ENCODE measurements at places on chromosomes 1 and 21.

GRCh38 chr1:201403359-201403758, 4.2 kb upstream of the LAD1 start:
- no peak for DNase-seq

DNA sequence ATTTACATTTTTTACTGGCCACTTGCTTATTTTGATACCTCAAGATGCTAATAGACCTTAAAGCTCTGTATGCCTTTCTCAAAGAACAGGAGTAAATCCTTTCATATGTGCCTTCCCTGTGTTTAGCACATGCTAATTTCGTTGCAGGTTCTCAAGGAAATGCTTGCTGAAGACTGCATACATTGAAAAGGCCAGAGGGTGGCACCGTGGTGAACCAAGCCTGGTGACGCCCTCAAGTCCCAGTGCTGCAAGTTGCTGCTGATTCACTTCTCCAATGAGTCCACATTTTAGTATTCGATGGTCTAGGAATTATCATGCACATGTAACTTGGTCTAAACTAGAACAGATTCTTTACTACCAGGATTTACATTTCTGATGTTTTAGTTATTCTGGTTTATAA, 94.1 kb downstream of the CLDN17 start:
- DNase-seq = no peak

DNA sequence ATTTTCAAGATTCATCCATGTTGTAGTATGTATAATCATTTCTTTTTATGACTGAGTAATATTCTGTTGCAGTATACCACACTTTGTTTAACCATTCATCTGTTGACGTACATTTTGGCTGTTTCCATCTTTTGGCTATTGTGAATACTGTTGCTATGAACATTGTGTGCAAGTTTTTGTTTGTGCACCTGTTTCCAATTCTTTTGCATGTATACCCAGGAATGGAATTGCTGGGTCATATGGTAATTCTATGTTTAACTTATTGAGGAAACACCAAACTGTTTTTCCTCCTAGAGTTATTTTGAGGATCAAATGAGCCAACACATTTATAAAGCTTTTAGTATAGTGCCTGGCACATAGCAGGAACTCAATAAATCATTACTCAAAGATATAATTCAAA, 49.2 kb upstream of the MAN1A2 start:
- DNase-seq = no peak

DNA sequence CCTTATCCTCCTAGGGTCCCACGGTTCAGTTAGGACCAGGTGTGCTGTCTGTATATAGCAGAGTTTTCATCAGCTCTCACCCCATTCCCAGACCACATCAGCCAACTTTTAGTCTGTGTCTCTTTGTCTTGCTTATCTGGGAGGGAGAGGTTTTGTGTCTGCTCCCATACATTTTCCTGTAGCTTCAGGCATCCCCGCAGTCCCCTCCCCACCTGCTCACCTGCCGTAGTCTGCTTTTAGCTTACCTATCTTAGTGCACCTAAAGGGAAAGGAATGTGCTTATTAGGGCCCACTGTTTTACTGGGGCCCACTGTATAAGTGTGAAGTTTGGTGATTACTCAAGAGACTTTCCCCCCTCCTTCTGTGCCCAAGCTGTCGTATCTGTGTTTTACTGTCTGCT, 225.1 kb downstream of the PLA2G4A start:
- no peak for DNase-seq

DNA sequence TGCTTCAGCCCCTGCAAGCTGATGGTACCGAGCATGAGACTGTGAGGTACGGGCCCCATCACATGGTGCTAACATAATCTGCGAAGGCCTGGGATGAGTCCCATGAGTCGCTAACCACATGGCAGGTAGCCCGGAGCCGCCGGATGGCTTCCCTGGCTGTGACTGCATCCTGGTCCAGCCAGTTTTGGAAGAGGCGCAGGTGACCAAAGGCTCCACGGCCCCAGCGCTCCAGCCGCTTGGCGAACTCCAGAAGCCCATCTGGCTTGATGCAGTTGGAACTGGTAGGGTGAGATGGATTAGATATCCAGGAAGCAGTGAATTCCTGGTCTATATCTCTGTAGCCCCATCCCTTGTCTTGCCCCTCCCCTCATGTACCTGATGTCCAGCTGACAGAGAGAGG, 24.6 kb downstream of the LRRC41 start:
- no peak for DNase-seq

- DNase-seq = no peak
Measured at GRCh38 chr1:67583462-67583950, 101.5 kb upstream of the GADD45A start.

GRCh38 chr1:230632273-230632873, 9.9 kb upstream of the COG2 start:
- no peak for DNase-seq

DNA sequence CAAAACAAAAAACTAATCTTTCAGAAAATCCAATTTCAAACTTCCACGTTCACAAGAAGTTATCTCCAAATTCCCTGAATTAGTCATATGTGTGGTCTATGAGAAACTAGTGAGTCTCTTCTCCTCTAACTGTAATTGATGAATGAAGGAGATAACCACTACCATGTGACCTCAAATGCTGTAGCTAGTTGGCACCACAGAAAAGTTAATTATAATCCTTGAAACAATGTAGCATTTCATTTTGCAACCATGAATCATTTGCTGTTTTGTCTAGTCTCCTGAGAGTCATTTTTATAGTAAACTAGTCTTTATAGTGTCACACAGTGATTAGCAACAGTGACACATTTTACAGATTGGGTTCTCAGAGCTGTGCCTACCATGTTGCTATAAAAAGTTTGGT, 287.5 kb downstream of the LRRIQ3 start:
- no peak for DNase-seq

DNA sequence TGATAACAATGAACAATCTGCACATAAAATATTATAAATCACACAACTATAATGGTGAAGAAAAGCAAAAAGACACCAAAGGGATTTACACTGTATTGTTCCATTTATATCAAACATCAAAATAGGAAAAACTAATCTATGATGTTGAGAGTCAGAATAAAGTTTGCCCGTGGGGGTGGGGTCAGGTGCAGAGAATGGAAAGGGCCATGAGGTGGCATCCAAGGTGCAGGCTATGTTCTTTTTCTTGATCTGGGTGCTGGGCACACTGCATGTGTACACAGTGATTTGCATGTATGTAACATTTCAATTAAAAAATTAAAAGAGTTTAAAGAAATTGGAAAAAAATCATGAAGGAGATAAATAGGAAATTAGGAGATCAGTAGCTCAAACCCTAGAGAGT, 127.3 kb downstream of the DSCAM start:
- no peak for DNase-seq

- no peak for DNase-seq
Measured at GRCh38 chr1:94522304-94522703, 19.3 kb downstream of the F3 start.

DNA sequence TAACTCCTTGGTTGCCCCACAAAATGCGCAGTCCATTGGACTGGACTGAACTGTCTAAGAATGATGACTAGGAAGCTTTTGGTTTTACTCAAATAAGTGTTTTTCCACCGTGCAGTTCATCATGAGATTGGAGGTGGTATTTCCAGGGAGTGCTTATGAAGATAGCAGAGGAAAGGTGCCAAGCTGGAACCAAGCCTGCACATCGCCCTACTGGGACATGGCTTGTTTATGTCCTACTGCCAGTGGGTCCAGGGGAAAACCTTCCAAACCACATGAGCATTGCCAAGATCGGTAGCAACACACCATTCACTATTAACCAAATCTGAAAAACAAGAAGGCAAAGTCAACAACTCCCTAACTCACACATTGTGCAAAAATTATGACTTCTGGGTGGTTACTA, 54.7 kb upstream of the DSCAM start:
- no peak for DNase-seq

- DNase-seq = no peak
Measured at GRCh38 chr1:92488832-92489231, 2.1 kb upstream of the GFI1 start.

DNA sequence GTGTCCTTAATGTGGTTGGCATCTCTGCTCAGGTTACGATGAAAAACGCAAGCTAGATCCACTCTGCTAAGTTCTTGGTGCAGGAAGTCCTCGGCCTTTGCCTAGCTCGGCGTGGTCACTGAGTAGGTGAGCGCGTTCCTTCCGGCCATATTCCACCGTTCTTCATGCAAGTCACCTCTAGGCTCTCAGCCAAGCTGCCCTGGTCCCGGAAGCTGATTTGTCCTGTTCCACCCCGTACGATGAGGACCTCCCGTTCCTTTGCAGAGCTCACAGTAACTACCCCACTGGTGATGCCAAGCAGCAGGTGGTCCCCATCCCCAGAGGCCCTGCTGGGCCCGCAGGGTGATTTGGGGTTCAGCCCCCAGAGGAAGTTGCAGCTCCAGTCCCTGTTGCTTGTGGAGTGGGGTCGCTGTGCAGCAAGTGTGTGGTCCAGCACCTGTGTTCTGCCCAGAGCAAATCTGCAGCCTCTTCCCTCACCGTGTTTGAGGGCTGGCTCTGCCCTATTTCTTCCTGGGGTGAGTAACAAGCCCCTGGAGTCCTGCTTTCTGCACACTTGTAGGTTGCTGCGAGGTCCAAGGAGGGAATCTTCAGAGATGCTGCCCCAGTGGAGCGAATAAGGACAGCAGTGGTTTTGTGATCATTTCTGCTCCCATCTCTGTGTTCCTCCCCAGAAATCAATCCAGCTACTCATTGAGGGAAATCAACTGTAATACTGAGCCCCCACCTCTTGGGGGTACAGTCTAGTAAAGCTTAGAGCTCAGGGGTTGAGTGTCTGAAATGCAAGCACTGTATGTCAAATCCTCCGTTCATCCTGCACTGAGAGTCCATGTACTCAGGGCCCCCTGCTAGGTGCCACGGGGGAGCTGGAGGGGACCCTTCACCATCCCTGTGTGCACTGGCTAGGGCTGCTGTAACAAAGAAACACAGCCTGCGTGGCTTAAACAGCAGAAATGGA, 2.3 kb downstream of the UMODL1 start:
- DNase-seq = no peak

DNA sequence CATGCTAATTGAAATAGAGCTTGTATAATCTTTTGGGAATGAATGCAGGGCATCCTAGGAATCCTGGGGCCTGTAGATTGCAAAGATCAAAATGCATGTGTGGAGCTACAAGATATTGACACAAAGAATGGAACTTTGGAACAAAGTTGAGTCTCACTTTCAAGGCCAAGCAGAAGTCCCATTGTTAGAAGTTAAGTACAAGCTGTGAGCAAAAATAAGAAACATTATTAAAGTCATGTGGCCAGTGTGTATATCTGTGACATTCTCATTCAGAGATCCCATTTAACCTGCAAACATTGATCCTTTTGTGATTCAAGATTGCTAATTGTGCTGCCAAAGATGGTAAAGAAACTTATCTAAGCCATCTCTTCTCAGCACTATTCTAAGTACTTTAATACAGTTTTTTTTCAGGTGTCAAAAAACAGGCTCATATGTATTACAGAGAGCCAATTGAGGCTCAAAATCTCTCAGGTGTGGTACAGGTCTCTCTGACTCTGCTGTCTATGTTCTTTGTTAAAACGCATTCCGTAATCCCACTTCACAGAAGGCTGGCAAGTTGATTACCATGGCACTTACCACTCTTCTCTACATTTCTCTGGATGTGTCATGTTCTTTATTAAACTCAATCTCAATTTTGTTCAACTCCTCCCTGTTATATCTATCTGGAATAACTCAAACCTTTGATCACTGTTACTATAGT, 704.4 kb upstream of the NEGR1 start:
- no peak for DNase-seq

DNA sequence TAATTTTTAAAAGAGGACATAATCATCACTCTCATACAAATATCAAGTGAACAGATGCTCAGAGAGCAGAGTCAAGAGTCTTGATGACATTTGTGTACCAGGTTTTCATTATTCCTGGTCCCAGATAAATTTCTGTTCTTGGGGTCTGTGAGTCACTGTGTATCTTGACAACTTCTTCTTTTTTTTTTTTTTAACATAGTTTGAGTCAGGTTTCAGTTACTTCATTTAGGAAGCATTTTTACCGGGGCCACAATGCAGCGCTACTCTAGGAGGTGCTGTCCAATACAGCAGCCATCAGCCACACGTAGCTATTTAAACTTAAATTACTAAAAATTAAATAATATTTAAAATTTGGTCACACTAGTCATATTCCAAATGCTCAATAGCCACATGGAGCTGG, 188.1 kb upstream of the SAMSN1 start:
- DNase-seq = no peak

- DNase-seq = peak; percentile 62
Measured at GRCh38 chr1:228804640-228805413, 69.5 kb downstream of the RHOU start.

GRCh38 chr1:77487631-77488030, 194.8 kb downstream of the ZZZ3 start:
- no peak for DNase-seq

DNA sequence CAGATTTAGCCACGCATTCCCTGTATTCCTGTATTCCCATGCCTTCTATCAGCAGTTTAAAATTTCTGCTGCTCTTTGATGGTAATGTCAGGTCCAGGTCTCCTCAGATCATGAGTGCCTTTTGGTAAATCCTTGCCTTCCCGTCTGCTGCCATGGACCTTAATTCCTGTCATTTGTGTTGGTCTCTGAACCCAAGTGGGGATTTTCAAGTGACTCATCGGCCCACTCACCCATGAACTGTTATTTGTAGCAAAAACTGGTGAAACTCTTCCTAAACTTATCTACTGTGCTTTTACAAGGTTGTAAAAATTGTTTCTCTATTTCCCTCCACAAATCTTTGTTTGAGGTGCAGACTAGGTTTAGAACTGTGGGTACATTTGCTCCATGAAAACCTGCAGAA, 47.4 kb downstream of the ACTN2 start:
- no peak for DNase-seq

DNA sequence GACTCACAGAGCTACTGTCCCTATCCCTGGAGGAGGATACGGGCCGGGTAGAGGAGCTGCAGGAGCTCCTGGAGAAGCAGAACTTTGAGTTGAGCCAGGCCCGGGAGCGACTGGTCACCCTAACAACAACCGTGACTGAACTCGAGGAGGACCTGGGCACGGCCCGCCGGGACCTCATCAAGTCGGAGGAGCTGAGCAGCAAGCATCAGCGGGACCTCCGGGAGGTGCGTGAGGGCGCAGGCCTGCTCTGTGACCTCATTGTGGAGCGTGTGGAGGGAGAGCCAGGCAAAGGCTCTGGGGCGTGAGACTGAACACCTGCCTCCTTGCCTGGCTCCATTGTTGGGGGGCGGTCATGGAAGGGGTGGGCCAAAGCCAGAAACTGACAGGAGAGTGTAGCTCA, 19.0 kb downstream of the PPFIA4 start:
- DNase-seq = no peak

GRCh38 chr1:201426479-201427310, 5.2 kb upstream of the TNNI1 start:
- peak; percentile 29 for DNase-seq

DNA sequence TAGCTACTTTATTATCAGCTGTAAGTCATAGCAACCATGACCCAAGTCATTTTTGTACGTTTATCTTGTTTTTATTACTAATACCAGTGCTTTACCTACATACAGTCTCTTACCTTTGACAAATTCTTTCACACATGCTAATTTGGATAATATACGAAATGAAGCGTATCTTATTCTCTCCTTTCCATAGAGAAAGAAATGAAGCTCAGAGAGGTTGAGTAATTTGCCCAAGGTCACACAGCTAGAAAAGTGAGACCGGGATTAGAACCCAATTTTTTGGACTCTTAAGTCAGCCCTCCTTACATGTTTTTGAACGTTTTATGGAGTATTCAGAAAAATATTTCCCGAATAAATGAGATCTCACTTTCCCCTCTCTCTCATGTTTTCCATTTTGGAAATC, 52.6 kb downstream of the OLIG1 start:
- no peak for DNase-seq

- DNase-seq = no peak
Measured at GRCh38 chr1:223006917-223007648, 136.0 kb downstream of the TLR5 start.

All from activated T-cell treated with anti-CD3 and anti-CD28 coated beads, Interleukin-2, amount 50 U/mL, for 48 hours (primary cell).